ENCODE measurements at places on chromosomes 11 and 22.

DNA sequence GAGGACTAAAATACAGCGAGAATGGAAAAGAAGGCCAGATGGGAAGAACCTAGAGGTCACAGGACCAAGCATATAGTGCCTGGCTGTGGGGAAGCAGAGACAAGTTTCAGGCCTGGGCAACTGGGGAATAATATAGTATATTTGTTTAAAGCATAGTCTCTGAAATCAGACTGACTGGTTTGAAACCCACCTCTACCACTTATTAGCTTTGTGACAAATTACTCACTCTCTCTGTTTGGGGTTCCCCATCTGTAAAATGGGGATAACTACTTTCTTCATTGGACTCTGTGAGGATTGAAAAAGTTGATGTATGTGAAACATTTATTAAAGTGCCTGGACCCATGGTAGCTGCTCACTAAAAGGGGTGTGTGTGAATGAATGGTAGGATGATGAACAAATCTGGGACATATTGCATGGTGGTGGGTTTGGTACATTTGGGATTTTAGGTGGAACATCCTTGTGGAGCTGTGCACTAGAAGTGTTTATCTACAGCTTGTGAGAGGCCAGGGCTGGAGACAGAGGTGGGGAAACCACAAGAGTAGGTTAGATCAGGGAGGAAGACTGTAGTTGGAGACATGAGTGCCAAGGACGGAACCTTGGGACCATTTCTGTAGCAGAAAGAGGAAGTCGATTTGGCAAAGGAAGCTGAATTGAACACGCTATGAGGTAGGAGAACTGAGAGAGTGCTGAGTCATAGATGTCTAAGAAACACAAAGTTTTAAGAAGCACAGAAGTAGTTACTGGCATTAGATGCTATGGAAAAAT is 52.6 kb downstream of the SWAP70 start:
- DNase-seq = peak; percentile 14

GRCh38 chr11:116175707-116176106 is 597.1 kb downstream of the BUD13 start:
- DNase-seq = peak; percentile 48

DNA sequence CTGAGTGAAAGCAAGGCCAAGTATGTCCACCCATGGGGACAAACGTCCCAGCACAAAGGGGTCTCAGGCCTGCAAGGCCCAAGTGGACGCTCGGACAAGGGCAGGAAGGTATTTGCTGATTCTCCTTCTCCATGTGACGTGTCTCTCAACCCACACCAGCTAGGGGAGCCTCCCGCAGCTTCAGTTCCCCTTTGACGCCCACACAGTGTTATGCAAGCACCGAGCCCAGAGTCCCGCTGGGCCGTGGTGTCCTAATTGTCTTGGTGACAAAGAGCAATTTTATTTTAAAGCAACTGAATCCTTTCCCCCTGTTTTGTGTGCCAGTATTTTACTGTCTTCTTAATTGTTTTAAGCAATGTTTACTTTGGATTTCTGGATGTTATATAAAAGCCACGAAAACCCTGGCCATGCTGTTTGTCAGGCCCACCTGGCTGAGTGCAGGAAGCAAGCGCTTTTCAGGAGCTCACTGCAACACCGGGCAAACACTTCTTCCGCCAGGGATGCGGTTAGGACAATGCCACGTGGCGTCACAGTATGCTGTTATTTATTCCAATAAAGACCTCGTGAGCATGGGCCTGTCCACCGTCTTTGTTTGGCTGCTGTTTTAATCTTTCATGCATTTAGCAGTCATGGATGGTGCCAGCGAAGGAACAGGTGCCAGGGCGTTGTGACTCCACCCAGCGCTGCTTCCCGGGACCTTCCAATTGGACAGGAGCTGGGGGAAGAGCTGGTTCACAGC is 8.2 kb upstream of the PARVG start:
- DNase-seq = no peak

DNA sequence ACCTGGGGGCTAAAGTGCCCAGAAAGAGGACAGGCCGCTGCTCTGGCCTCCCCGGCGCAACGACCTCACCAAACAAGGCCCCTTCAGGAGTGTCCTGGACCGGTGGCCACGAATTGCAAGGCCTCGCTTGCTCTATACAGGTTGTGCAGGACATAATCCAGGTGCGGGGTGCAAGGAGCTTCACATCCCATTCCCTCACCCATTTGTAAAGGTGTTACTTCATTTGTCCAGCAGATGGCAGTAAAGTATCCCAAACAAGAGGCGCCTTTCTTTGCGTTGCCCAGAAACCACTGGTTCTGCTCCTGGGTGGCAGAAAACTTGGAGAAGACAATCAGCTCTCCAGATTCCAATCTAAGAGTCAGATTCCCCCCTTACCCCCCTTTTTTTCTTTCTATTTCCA is 35.9 kb upstream of the PRDM11 start:
- peak; percentile 95 for DNase-seq

- peak; percentile 41 for DNase-seq
Observed at GRCh38 chr11:73312851-73313327, 4.8 kb downstream of the ARHGEF17 start.

GRCh38 chr11:12069066-12069676 is 41.2 kb upstream of the MICAL2 start:
- DNase-seq = no peak

DNA sequence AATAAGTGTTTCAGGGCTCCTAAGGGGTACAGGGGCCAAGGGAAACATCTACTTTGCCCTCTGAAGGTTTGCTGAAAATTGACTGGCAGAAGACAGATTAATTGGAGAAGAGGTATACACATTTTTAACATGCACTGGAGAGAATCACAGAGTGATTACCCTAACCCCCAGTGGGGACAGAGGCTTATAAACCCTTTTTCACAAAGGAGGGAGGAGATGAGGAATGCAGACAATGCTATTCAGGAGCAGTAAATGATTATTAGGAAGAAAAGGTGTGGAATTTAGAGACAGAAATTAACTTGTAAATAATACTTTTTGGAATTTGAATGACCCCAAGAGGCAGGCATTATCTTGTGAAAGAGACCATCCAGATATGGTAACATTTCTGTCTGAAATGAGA is 582.4 kb upstream of the B3GAT1 start:
- no peak for DNase-seq

DNA sequence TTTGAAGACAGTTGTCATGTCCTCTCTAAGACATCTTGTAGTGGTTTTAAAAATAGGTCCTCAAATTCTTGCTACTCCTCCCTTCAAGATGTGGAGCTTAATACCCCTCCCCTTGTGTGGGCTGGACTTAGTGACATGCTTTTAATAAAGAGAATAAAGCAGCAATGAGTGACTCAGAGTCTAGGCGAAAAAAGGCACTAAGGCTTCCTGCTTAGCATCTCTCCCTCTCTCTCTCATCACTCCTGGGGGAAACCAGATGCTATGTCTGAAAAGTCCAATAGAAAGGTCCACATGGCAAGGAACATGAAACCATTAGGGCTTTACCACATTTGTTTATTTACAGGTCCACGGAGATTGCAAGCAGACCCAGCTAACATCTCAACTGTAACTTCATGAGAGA is 11.7 kb downstream of the SERGEF start:
- no peak for DNase-seq

GRCh38 chr22:40635940-40636379 is 559 bp downstream of the MRTFA start:
- peak; percentile 61 for DNase-seq

GRCh38 chr22:23862103-23862502 is 4.4 kb downstream of the SLC2A11 start:
- peak; percentile 56 for DNase-seq

GRCh38 chr11:7257724-7258123 is 6.0 kb downstream of the SYT9 start:
- peak; percentile 33 for DNase-seq

DNA sequence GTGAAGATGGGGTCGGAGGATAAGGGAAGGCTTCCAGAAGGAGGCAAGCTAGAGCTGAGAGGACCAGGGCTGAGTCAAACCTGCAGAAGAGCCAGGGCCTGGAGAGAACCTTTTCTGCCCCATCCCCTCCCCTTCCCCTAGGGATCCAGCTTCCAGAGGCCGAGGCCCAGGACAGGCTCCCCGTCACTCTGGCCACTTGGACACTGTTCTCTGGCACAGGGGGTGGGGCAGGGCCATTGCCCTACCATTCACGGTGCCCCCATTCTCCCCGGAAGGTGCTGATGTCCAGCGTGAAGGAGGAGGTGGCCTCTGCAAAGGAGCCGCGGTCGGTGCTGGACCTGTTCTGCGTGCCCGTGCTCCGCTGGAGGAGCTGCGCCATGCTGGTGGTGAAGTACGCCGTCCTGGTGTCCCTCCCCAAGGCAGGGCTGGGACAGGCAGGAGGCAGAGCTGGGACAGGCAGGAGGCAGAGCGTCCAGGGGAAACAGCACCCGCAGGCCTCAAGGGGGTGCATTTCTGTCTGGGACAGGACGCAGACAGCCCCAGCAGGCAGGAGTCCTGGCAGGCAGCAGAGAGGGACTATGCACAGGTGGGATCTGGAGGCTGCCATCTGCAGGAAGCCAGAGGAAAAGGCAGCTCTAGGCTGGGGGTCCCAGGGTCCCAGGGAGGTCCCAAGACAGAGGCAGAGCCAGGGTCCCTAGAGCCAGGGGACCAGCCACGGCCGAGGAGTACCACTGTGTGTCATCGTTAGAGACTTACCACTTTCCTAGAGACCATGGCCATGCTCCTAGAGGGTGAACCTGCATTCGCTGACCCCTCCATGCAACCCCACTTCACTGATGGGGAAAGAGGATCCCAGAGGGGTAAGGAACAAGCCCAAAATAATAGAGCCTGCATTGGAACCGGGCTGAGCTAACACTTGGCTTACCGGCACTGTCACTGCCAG is 25.8 kb upstream of the SLC22A12 start:
- DNase-seq = no peak

DNA sequence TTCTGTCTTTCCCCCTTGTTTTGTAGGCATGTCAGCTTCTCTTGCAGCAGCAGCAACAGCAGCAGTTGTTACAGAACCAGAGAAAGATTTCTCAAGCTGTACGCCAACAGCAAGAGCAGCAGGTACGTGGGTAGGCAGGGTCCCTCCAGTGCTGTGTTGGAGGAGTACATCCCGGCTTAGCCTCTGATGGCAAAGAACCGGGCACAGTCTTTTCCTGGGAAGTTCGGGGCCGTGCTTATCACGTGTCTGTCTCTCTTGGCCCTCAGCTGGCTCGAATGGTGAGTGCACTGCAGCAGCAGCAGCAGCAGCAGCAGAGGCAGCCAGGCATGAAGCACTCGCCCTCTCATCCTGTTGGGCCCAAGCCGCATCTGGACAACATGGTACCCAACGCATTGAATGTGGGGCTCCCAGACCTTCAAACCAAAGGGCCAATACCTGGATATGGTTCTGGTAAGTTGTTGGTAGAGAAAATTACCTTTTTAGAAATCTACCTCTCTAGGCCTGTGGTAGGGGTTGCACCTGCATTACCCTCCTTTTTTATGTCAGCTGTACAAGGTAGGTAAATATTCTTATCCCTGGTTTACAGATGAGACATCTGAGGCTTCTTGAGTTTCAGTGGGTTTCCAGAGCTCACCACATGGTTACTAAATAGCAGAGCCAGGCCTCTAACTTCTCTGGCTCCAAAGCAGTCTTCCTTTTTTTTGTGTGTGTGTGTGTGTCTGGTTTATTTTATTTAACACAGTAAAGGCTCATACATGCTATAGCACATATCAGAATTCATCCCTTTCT is 45.2 kb upstream of the ADSL start:
- no peak for DNase-seq

GRCh38 chr22:31091106-31091975 is 10.2 kb downstream of the SMTN start:
- DNase-seq = no peak

- no peak for DNase-seq
Observed at GRCh38 chr22:19579115-19579811, 55.1 kb upstream of the CLDN5 start.

DNA sequence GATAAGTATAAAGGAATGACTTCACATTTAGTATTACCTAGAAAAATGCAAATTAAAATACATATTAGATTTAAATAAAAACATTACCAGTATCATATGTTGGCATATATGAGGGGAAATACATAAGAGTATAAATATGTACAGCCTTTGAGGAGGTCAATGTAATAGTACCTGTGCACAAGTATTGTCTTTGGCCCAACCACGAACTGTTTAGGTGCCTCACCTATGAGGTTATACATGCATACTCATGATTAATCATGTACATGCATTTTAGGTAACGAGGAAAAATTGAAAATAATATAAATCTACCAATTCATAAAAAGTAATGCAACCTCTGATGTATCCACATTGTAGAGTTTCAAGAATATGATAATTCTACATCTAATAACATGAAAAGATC is 909.8 kb downstream of the METTL15 start:
- no peak for DNase-seq

- DNase-seq = no peak
Observed at GRCh38 chr11:26761361-26761809, 39.5 kb upstream of the SLC5A12 start.

- DNase-seq = no peak
Observed at GRCh38 chr11:2582946-2583604, 116.7 kb downstream of the KCNQ1OT1 start.

- no peak for DNase-seq
Observed at GRCh38 chr11:68169442-68169841, 43.7 kb downstream of the KMT5B start.

GRCh38 chr11:123261345-123262106 is 66.5 kb upstream of the CLMP start:
- DNase-seq = peak; percentile 91

All from eye (tissue), 1 donor.